ENCODE measurements at places on chromosomes 13 and 19.

DNA sequence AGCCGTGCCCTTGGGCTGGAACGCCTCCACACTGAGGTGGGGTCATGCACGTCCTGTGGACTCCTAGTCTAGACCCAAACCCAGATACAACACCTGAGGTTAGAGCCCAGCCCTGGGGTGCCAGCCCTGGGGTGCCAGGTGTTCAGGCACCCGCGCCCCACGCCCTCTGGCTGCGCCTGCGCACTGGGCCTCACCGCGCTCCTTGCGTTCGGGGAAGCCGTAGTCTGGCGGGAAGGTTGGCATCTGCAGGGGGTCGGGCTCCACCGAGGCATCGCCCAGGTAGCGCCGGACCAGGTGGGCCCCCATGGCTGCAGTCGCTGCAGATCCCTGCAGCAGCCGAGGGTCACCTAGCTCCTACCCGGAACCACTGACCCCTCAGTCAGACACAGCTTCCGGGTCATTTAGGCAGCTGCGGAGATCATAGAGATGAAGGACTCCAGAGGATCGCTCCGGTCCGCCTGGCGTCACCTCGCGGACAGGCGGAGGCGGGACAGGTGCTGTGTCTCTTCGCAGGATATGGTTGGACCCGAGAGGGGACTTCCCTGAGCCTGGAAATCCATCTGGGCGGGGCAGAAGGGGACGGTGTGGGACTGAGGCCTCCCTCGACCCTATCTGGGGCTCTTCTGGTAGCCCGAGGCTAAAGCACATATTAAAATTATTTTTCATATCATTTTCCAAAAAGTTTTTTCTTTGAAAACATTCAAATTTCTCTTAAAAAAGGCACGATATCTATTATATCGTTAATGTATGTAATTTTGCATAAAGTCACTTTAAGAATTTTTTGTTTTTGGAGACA is at the start of gene NDUFB7:
NDUFB7 (minus strand) TSS at position 372 of the 796 bp plus-strand sequence; CDS start at position 306, 66 bp downstream.
- DNase-seq = peak; percentile 88

DNA sequence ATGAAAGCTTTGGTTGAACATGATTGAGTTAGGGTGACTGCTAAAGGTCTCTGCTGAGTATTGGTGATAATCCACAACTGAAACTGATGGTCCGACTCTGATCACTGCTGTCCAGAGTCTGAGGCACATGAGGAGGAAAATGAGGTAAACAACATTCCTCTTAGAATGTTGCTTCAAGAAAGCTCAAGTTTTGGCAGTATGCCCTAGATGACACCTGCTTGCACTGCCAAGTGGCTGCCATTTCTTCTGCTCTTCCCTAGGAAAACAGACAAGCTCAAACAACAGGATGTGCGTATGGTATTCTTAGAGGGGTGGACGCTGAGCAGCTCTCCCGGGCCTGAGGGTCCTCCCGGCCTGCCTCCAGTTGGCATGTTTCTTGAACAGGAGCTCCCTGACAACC is 15.2 kb upstream of the MTIF3 start:
- DNase-seq = no peak

DNA sequence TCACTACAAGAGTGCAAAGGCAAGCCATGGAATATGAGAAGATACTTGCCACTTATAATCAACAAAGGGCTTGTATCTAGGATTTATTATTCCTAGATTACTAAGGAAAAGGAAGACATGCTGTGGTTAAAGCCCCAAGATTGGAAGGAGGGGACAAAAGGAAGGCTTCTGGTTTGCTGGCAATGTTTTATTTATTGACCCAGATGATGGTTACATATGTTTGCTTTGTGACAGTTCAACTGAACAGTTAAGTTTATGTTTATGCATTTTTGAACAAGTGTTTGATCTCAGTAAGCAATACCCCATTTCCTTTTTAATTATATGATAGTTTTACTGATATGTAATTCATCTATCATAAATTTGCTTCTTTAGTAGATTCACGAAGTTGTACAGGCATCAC is 40.3 kb downstream of the CDADC1 start:
- no peak for DNase-seq

- no peak for DNase-seq
Measured at GRCh38 chr13:111534751-111535522, 214.5 kb downstream of the TEX29 start.

DNA sequence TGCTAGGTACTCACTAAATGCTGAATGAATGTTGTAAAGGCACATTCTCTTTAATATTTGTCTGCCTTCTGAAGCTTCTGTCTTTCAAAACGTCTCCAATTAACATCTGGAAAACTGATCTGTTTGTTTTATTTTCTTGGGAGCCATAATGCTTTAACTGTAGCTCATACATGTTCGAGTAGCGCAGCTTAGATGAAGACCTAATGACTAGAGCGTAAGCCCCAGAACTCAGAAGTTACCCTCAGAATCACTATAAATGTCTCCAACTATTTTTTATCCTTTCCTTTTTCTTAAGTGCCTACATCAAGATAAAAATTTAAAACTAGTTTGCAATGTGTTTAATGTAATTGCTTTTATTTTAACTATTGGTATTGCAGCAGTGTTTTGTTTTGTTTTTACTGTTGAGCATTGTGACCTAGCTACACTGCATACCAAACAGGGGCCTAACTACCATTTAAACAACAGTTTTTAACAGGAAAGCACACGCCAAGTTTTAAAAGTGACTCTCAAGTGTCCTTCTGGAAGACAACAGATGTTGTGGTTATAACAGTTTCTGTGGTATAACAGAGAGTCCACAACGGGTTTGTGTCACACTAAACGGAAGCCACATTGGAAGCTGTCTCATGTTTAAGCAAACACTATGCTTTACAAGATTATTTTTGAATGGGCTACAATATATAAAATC is 42.0 kb downstream of the MRPL57 start:
- DNase-seq = no peak

DNA sequence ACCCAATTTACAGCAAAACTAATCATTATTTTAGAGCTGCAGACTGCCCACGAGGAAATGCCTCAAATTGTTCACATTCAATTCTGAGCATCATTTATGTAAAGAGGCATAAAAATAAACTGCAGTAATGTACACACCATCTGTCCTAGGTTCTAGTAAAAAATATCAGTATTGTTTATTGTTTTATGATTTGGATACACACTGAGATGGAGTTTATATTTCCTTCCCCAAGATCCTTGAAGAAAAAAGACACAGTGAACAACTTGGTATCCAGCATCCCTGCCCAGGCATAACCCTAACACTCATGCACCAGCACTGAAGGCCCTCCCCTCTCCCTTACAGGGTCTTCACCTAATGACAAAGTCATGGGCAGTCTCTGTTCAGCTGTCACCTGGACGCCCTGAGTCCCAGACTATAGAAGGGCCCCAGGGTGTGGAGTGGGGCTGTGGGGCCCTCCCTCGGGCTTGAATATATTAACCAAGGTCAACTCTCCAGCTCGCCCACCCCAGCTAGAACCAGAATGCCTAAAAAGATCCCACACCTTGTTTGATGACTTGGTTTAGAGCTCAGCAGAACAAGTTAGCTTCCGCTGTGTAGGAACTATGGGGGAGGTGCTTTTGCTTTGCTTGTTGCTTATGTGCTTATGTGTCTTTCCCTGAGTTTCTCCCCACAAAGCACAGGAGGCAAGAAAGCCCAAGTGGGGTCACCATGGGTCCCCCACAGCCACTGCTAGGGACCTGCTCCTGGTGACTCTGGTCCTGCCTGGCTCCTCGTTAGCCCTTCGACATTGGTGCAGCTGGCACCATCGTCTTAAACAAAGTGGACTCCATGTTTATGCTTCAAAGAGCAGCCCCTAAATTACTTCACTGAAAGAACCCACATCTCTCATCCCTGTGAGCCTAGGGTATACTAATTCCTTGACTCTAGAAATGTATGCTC is 111.1 kb downstream of the COL4A1 start:
- no peak for DNase-seq

GRCh38 chr19:43562698-43563241 is 12.6 kb downstream of the XRCC1 start:
- peak; percentile 43 for DNase-seq

DNA sequence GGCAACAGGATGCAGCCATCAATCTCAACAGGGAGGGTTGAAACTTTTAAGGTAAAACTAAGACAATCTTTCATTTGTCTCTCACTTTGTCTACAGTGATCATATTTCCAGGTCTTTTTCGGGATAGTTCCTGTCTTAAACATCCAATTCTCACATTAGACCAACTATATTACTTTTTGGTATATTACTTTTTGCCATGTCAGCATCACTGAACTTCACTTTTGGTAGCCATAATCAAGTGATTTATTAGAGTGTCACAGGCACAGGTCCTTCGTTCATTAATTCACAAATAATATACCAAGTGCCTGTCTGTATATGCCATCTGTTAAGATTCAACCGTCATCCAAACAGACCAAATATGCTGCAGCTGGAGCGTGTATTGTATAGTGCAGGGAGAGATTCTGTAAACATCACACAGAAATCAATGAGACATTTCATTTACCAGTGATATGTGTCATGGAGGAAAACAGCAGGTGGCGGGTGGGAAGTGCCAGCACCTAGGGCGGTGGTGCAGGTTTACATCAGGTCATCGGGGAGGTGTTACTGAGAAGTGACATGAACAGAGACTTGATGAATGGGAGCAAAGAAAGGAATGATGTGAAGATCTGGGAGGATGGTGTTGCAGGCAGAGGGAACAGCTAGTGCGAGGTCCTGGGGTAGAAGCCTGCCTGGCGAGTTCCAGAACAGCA is 24.9 kb downstream of the ARHGEF7 start:
- no peak for DNase-seq

- no peak for DNase-seq
Measured at GRCh38 chr13:67775359-67775758, 545.2 kb upstream of the PCDH9 start.

DNA sequence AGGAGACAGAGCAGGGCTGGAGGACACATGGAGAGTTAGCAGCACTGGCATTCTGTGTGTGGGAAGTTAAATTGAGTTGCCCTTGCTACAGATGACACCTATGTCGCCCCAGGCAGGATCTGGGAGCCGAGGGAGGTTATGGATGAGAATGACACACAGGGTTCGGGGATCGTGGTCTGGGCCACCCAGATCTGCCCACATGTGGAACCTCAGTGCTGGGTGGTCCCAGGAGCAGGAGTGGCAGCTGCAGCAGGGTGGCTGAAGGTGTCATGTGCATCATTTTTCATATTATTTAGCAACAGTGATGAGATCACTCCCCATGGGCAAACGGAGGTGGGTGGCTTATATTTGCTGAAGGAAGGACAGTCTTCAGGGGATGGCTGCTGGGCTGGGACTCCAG is 3.2 kb downstream of the IL17D start:
- no peak for DNase-seq

- no peak for DNase-seq
Measured at GRCh38 chr13:44617648-44618047, 41.5 kb upstream of the TSC22D1 start.

DNA sequence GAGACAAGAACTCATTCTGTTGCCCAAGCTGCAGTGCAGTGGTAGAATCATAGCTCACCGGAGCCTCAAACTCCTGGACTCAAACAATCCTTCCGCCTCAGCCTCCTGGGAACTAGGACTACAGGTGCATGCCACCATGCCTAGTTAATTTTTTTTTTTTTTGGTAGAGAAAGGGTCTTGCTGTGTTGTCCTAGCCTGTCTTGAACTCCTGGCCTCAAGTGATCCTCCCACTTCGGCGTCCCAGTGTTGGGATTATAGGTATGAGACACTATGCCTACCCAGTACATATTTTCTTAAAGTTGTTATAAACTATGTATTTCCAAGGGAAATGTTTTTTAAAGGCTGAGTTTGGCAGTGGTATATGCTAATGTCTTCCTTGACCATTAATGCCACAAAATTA is 412.6 kb downstream of the KLF12 start:
- no peak for DNase-seq

DNA sequence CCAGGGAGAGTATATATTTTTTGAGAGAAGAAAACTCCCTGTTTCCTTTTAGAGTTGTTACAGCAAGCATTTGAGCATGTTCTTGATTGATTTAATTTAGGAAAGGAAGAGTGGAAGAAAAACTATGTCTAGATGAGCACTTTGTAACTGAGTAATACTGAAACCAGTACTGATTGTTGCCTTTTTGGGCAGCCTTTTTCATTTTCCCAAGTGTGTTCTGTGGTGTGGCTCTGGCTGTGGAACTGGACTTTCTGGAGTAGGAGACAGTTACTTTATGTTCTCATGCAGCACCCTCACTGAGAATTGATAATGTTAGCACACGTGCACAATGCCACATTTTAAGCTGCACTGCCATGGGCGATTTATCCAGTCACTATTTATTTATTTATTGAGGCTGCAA is 211.5 kb downstream of the LMO7 start:
- DNase-seq = no peak

- DNase-seq = no peak
Measured at GRCh38 chr13:99507986-99508385, 6.7 kb downstream of the TM9SF2 start.

- DNase-seq = no peak
Measured at GRCh38 chr19:1161716-1162115, 12.4 kb downstream of the SBNO2 start.

GRCh38 chr13:84844473-84844872 is 954.7 kb downstream of the SLITRK6 start:
- DNase-seq = no peak

- DNase-seq = no peak
Measured at GRCh38 chr19:50739132-50739913, 16.2 kb downstream of the CLEC11A start.

GRCh38 chr13:104461049-104461448 is 1394.8 kb upstream of the SLC10A2 start:
- DNase-seq = no peak

DNA sequence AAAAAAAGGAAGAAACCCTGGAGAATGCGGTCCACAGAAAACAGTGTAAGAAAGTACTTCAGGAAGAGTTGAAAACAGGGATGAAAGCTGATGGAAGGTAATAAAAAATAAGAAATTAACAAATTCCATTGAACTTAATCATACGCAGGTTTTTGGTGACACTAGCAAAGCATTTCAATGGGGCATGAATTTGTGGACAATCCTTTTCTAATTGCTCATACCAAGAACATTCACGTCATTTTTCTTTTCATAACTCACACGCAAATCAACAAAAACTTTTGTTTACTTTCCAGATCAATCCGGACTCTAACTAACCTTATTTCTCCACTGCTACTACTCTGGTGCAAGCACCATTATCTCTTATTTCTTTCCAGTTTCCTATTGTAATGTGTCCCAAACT is 1195.0 kb downstream of the SLITRK5 start:
- DNase-seq = no peak

GRCh38 chr13:39154041-39154440 is 115.8 kb downstream of the NHLRC3 start:
- DNase-seq = no peak

GRCh38 chr13:53336441-53337160 is 308.0 kb downstream of the OLFM4 start:
- no peak for DNase-seq

Data from naive thymus-derived CD4-positive, alpha-beta T cell (primary cell).